Motor neuron (in vitro differentiated cells): ENCODE measurements at places on chromosomes 16 and 17. TPM values are rescaled to one million over a fixed set of nuclear protein-coding genes. Genes with fewer than 3 reads are reported as not detected.

DNA sequence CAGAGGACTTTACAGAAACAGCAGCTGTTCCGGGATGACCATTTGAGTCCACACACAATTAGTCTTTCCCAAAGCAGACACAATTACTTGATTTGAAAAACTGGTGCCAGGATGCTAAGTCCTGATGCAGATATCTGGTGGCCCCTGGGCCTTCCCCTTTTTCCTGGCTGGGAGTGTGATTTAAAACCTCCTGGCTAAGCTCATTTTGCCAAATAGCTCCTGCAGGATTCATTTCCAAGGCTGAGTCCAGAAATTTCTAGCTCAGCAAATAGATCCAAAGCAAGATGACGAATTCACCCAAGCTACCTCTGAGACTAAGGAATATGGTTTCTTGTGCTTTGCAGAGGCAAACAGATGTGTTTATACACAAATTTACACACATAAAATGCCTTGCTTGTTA is 422.2 kb downstream of the CA10 start:
- no peak for ATAC-seq

DNA sequence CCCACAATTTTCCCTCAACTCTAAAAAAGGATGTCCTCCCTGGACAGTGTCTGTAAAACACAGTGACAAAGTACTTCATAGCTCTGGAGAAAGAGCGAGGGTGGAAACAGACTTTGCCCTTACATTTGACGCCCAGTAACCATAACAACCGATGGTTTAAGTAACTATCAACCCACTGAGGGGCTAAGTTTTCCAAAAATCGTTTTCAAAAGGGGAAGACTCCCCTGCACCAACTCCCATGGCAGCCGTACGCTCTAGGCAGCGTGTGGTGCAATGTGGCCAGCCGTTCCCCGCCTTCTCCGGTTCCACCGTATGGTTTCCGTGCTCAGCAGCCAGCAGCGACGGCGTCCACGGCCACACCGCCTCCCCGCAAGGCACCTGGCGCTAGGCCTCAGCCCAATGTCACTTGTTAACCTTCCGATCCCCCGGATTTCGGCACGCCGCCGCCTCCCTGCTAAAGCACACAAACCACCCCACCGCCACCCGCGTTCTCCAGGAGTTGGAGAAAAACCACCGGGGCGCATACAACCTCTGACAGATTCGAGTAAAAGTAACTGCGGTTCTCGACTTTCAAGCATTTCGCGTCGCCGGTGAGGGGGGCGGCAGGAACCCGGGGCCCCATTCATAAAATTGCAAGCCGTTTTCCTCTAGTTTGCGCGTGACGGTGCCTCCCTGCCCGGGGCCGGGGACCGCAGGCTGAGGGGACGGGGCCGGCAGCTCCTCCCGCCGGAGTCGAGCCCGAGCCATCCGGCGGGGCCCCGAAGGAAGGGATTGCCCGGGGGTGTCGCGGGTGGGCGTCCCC is 661 bp downstream of the TEX2 start:
- ATAC-seq = peak; percentile 37

Gene PRPSAP1
- 50.7 and 57.2 TPM in 2 replicates for total RNA-seq

Gene IL32
- total RNA-seq = 5.4 and 5.6 TPM in 2 replicates

DNA sequence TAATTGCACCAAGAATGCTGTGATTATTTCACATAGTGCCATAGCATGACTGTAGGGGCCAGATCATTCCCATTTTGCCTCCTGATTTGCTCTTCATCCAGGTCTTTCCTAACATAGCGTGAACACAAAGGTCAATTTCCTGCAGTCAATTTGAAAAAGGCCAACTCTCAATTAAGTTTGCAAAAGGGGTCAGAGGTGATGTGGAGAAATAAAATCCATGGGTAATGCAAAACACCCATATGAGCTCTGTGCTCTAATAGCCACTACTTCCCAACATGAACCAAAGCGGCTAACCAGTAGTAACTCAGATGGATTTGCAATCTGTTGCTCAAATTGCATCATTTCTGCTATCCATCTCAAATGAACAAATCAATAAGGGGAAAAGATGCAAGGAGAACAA is 275.5 kb upstream of the SOX9 start:
- peak; percentile 33 for ATAC-seq

- ATAC-seq = no peak
Measured at GRCh38 chr16:89661215-89661614, 3.6 kb downstream of the SPATA33 start.

DNA sequence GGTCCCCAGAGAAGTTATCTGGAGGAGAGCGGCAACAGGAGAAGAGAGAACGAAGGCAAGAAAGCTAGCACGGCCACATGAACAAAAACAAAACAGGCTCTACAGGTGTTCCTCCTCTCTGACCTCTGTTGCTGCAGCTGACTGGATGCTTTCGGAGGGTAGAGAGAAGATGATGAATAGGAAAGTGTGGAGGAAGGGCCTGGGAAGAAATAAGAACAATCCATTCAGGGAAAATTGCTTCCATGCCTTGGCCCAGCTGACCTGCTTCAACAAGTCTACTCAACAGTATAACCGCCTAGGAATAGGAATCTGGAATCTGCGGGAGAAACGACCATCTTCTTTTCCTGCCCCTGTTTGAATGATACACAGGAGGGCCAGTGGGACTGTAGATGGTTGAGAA is 258.5 kb downstream of the ZFHX3 start:
- ATAC-seq = no peak

Gene INCA1
- 0.60 and 1.1 TPM in 2 replicates for total RNA-seq

- ATAC-seq = no peak
Measured at GRCh38 chr16:17518441-17518840, 47.7 kb upstream of the XYLT1 start.

GRCh38 chr17:73634629-73635028 is 9.6 kb downstream of the SDK2 start:
- ATAC-seq = no peak

GRCh38 chr17:386141-386876 is 33.7 kb upstream of the RPH3AL start:
- peak; percentile 80 for ATAC-seq

DNA sequence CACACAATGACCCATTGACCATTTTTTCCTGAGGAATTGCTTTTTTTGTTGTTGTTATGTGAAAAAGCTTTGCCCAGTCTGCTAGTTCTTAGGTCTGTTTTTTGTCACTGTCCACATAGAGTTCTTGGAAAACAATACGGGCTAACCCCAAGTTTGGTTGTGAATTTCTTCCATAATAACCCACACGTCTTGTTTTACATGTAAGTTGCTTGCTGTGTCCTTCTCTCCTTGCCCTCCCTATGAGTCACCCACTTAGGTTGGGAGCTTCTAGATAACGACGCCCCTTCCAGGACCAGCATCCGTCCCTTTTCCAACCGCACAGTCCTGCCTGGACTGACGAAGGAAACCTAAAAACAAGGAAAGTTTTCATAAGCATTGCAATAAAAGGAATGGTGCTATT is 175.3 kb upstream of the HS3ST3A1 start:
- ATAC-seq = peak; percentile 84

Gene OR3A1
- total RNA-seq = 0.41 TPM in 1 of 2 replicates, not detected in the other

DNA sequence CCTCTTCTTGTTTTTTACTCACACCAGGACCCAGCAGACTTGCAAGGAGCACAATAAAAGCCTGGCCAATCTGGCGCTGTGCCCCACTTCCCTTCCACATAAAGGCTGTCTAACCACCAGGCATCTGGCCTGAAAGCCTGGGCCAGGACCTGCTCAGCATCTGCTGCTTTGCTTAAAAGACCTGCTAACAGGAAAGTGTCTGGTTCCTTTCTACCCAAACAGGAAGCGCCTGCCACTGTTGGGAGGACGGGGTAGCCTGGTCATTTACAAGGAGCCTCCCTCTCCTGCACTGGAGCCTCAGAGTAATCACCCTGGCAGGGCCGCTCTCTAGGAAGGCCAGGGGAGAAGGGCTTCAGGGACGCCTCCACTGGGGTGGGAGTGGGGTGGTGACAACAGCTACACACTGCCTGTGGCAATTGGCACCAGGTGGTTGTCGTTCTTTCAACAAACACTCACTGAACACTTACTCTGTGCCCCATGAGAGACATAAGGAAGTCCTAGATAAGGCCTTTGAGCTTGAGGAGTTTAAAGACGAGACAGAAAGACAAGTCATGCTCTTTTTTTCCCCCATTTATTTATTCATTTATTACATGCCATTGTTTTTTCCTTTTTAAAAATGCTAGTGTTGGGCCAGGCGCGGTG is 6.3 kb upstream of the MMP28 start:
- ATAC-seq = no peak

Gene PRAC2
- not detected in 2 replicates for total RNA-seq

GRCh38 chr16:78446486-78446885 is 347.0 kb downstream of the WWOX start:
- no peak for ATAC-seq

Gene C1QTNF8
- 0.85 TPM in 1 of 2 replicates, not detected in the other for total RNA-seq

GRCh38 chr17:75412455-75413317 is 7.2 kb upstream of the GRB2 start:
- ATAC-seq = peak; percentile 78

Gene YPEL3
- 21.6 and 25.3 TPM in 2 replicates for total RNA-seq

GRCh38 chr17:63760771-63761539 is 12.4 kb downstream of the CCDC47 start:
- ATAC-seq = no peak

Gene ZKSCAN2
- 17.6 and 18.6 TPM in 2 replicates for total RNA-seq

GRCh38 chr16:90026135-90026534 is 6.9 kb upstream of the DBNDD1 start:
- no peak for ATAC-seq

- ATAC-seq = no peak
Measured at GRCh38 chr16:50743581-50744225, 1.8 kb downstream of the CYLD start.

Gene EXOC3L1
- 1.2 and 2.3 TPM in 2 replicates for total RNA-seq

Gene ADAD2
- 0.34 and 2.1 TPM in 2 replicates for total RNA-seq

DNA sequence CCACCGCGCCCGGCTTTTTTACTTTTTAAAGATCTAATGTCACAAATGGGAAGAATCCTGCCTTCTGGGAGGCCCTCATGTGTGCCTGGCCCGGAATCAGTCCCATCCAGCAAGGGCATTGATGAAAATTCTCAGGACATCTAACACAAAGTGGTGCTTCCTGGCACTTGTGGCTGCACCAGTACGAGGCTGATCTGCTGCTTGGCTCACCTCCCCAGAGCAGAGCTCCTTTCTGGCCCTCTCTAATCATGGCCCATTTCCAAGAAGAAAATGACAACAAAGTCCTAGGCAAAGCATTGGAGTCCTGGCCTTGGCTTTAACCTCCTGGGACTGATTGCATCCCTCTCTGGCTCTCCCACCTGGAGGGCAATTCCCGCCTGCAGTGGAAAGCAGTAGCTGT is 50.7 kb upstream of the SIAH1 start:
- no peak for ATAC-seq

- ATAC-seq = no peak
Measured at GRCh38 chr17:80990921-80991644, 558 bp upstream of the CHMP6 start.

DNA sequence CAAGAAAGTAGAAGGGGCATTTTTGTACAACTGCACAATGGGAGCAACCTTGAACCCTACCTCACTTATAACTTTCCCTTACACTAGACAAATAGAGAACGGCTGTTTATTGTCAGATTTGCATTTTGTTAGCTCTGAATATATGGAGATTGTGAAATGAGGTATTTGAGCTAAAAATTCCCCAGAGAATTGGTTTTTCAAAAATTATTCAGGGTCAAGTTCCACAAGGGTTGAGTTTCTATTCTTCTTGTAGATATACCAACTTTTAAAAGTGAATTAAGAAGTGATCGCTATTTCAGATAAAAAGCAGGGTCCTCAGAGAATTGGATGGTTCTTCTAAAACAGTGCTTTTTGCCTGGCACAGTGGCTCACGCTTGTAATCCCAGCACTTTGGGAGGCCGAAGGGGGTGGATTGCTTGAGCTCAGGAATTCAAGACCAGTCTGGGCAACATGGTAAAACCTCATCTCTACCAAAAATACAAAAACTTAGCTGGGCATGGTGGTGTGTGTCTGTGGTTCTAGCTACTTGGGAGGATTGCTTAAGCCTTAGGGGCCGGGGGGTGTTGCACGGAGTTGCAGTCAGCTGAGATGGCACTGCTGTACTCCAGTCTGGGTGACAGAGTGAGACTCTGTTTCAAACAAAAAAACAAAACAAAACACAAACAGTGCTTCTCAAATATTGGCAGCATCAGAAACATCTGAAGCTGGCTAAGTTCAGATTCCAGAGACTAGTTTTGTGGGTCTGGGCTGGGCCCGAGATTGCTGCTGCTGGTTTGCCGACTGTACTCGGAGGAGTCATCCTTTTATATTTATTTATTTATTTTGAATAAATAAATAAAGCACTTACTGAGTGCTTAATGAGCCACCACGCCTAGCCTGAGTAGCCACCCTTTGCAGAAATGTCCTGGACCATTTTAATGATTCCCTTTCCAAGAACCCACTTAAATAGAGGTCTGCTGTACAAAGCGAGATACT is 50.9 kb downstream of the PECAM1 start:
- ATAC-seq = peak; percentile 80

- ATAC-seq = peak; percentile 17
Measured at GRCh38 chr17:80968602-80969029, 23.0 kb upstream of the CHMP6 start.

DNA sequence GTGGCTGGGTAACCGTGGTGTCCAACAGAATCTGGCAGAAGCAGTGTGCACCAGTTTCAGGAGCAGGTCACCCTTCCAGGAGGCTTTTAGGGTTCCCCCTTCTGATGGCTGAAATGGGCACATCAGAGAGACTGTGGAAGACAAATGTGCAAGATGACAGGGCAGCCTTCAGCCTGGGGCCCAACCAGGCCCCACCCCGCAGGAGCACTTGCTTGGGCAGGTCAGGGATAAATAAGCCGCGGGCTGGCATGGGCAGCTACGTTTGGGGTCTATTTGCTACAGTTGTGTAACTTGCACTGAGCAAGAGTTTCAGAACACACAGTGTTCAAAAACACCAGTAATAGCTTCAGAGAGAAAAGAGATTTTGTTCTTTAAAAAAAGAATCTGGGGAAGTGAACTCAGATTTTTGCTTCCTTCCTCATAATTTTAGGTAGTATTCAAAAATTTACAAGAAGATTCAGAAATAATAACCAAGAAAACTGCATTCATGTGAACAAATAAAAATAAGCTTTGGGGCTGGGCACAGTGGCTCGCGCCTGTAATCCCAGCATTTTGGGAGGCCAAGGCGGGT is 44.9 kb upstream of the BAHCC1 start:
- ATAC-seq = no peak

Gene KRTAP3-1
- not detected in 2 replicates for total RNA-seq

- no peak for ATAC-seq
Measured at GRCh38 chr17:46160169-46160568, 33.1 kb downstream of the KANSL1 start.

Gene PARD6A
- 14.0 and 15.2 TPM in 2 replicates for total RNA-seq

Gene CBX8
- 11.4 and 14.2 TPM in 2 replicates for total RNA-seq

Gene ZNF624
- 2.6 and 3.0 TPM in 2 replicates for total RNA-seq

DNA sequence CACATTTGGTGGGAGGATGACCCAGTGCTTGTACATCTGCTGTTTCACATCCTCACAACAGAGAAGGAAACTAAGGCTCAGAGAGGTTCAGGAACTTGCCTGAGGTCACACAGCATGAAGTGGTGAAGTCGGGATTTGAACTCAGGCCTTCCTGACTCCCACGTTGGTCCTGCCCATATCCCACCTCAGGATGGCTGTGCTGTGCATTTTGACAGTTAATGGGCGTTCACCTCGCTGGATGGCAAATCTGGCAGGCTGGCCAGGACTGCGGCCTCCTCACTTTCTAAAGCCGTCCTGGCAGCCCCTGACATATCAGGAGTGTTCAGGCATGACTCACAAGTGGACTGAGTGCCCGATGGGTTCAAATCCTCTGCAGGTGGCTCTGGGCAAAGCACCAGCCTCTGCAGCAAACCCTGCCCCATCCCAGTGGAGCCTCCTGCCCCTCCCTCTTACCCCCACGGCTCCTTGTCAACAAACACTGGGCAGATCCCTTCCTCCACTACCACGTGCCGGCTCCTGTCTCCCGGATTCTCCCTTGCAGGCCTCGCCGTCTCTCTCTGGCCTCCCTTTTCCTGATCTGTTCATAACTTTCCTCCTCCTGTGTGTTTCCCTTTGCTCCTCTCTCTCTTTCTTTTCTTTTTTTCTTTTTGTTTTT is 29.2 kb downstream of the SOCS3 start:
- ATAC-seq = no peak

Gene KCNJ16
- total RNA-seq = 0.81 and 0.96 TPM in 2 replicates

Gene CHST4
- 0.51 and 0.70 TPM in 2 replicates for total RNA-seq
